ENCODE measurements at places on chromosomes 1 and 21.

- DNase-seq = no peak
Observed at GRCh38 chr1:6129313-6129712, 50.8 kb downstream of the CHD5 start.

- no peak for DNase-seq
Observed at GRCh38 chr1:38059635-38060250, 13.2 kb upstream of the POU3F1 start.

DNA sequence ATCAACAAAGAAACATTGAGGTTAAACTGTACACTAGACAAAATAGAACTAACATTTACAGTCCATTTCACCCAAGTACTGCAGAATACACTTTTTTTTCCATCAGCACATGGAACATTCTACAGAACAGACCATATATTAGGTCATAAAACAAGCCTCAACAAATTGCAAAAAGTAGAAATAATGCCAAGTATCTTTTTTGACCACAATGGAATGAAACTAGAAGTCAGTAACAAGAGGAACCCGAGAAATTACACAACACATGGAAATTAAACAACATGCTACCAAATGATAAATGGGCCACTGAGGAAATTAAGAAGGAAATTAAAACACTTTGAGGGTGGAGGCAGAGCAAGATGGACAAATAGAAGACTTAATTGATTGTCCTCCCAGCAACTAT lies 8.4 kb upstream of the C1orf185 start:
- DNase-seq = no peak

- no peak for DNase-seq
Observed at GRCh38 chr1:91697861-91698260, 188.1 kb downstream of the TGFBR3 start.

- no peak for DNase-seq
Observed at GRCh38 chr21:25370311-25370744, 237.0 kb downstream of the MRPL39 start.

GRCh38 chr1:150151291-150152181 lies 1.8 kb downstream of the PLEKHO1 start:
- DNase-seq = no peak

DNA sequence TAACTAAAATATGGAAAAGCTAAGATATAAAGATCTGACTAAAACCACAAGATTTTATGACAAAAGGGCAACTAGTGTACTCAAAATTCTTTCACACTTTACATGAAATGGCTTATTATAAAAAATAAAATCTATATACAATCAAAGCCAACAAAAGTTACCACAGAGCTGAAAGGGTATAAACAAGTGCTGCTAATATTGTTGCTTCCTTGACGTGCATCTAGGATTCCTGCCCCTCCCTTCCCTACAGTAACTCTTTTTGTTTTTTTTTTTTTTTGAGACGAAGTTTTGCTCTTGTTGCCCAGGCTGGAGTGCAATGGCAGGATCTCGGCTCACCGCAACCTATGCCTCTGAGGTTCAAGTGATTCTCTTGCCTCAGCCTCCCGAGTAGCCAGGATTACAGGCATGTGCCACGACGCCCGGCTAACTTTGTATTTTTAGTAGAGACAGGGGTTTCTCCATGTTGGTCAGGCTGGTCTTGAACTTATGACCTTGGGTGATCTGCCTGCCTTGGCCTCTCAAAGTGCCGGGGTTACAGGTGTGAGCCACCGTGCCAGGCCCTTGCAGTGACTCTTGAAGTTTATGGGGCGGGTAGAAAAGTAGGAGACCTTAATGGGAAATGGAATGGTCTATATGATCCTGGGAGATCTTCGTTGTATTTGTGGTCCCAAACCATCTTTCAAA lies 4.5 kb downstream of the SRSF4 start:
- DNase-seq = no peak

DNA sequence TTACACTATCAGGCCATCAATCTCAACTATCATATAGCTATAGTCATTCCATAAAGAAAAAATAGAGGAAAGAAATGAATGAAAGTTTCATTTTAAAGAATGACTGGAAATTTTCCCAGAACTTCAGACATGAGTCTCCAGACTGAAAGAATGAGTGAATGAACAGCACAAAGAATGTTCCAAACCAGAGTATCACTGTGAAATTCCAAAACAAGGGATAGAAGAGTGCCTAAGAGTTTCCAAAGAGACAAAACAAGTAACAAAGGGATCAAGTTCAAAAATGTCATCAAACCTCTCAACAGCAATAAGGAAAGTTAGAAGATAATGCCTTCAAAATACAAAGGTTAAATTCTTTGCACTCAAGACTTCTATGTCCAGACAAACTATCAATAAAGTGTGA lies 114.9 kb downstream of the DENND1B start:
- no peak for DNase-seq

DNA sequence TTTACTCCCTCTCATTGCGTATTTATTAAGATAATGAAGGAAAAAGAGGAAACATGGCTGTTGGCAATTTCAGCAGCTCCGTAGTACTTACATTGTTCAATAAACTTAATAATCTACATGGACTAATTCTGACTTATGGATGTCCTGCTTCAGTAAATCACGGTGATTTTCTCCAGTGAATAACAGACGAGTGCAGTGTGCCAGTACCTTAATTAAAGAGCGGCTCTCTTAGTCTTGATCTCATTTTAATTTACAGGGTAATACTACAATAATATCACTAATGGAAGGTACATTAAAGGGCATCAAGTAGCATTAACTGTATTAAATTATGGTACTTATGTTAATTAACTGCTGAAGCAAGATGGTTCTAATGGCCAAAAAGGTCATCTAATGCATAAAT lies 187.2 kb downstream of the NTNG1 start:
- no peak for DNase-seq

- DNase-seq = no peak
Observed at GRCh38 chr1:184965944-184966860, 8.1 kb downstream of the NIBAN1 start.

- DNase-seq = no peak
Observed at GRCh38 chr1:36256558-36257374, 32.5 kb downstream of the THRAP3 start.

GRCh38 chr1:1111516-1112236 lies 4.2 kb downstream of the C1orf159 start:
- DNase-seq = no peak

- no peak for DNase-seq
Observed at GRCh38 chr1:2866422-2867086, 65.1 kb upstream of the TTC34 start.

DNA sequence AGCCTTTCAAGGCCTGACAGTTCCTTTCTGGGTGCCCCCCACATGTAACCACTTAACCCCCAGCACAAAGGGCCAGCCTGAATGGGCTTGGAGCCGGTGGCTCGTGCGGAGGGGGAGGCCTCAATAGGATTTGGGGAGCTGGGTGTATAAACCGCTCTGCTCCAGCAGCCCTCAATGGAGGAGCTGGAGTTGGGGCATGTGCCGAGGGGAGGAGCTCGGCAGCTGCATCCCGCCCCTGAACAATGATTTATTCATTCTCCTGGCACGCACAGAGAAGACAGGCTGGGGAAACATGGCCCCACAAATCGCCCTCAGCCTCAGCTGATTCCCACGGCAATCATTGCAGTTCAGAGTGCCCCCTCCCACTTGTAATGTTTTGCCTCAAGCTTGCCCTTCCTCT lies 6.9 kb upstream of the C1orf216 start:
- no peak for DNase-seq

- DNase-seq = no peak
Observed at GRCh38 chr1:205584732-205585131, 47.1 kb downstream of the ELK4 start.

DNA sequence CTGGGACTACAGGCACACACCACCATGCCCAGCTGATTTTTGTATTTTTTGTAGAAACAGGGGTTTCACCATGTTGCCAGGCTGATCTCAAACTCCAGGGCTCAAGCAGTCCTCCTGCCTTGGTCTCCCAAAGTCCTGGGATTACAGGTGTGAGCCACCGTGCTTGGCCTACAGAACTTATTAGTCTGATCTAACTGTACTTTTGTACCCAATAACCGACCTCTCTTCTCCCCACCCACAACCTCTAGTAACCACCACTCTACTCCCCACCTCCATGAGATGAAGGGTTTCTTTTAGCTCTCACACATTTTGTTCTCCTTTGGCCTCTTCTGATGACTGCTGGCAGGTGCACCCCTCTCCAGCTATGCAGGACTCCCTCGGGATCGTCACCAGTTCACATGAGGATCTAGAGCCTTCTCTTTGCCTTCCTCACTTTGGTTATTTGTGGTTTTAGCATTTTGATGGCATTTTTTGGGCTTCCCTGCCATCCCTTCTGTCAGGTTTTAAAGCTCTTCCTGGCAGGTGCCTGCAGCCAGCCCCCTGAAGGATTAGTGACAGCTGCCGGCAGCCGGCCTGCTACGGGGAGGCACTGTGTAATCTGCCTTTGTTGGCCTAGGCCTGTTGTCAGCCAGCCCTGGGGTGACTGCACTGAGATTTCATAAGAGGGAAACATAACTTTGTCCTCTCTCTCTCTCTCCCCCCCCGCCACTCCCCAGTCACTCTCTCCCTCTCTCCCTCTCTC lies 99.8 kb upstream of the ATP1A1 start:
- no peak for DNase-seq

GRCh38 chr1:205328476-205328875 lies 6.9 kb upstream of the NUAK2 start:
- no peak for DNase-seq

DNA sequence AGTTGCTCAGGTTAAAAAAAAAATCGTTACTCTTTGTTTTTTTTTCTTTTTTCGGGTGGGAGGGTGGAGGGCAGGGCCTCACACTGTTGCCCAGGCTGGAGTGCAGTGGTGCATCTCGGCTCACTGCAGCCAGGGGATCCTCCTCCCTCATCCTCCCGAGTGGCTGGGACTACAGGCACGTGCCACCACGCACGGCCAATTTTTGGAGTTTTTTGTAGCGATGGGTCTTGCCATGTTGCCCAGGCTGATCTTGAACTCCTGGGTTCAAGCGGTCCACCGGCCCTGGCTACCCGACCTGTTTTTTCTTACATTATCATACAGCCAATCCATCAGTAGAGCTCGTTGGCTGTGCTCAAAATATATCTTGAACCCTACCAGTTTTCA lies 2.2 kb upstream of the USP1 start:
- DNase-seq = no peak

- DNase-seq = no peak
Observed at GRCh38 chr1:116371752-116372151, 1.3 kb upstream of the ATP1A1 start.

Data from stimulated activated CD4-positive, alpha-beta T cell treated with anti-CD3 and anti-CD28 coated beads, TNF-alpha, amount 100 ng/mL, for 4 hours (primary cell).